ENCODE measurements at places on chromosomes 7 and 10. TPM values are rescaled to one million over a fixed set of nuclear protein-coding genes. Genes with fewer than 3 reads are reported as not detected.

The WNT8B gene
- 0.99 TPM for total RNA-seq

The PTPRZ1 gene
- 0.26 TPM for total RNA-seq

The SPDYE1 gene
- not detected for total RNA-seq

The SFR1 gene
- total RNA-seq = 8.4 TPM

The ARHGAP22 gene
- 4.6 TPM for total RNA-seq

The COL13A1 gene
- 4.9 TPM for total RNA-seq

The MRLN gene
- total RNA-seq = not detected
